ENCODE measurements at places on chromosomes 5 and 9. TPM values are rescaled to one million over a fixed set of nuclear protein-coding genes. Genes with fewer than 3 reads are reported as not detected.

PCDHGB1 gene
- 0.30 TPM for total RNA-seq

THBS4 gene
- total RNA-seq, result 2.4 TPM

SLC31A2 gene
- 6.4 TPM for total RNA-seq

OR2K2 gene
- not detected for total RNA-seq

SLC36A2 gene
- total RNA-seq, result not detected

ARSB gene
- total RNA-seq, result 16.6 TPM

ROPN1L gene
- 0.45 TPM for total RNA-seq

PTTG1 gene
- 344 TPM for total RNA-seq

IL13 gene
- not detected for total RNA-seq

RXFP3 gene
- under 0.01 TPM for total RNA-seq

C9orf43 gene
- not detected for total RNA-seq

IL5 gene
- not detected for total RNA-seq

GABRB2 gene
- total RNA-seq, result not detected

Data from bronchus fibroblast of lung (primary cell).